Activated T-cell treated with anti-CD3 and anti-CD28 coated beads for 24 hours (primary cell): ENCODE measurements at places on chromosomes 3 and 15.

GRCh38 chr15:69784798-69785566 is 312.7 kb downstream of the TLE3 start:
- no peak for DNase-seq

GRCh38 chr3:56196700-56197099 is 271.6 kb downstream of the ERC2 start:
- DNase-seq: no peak

DNA sequence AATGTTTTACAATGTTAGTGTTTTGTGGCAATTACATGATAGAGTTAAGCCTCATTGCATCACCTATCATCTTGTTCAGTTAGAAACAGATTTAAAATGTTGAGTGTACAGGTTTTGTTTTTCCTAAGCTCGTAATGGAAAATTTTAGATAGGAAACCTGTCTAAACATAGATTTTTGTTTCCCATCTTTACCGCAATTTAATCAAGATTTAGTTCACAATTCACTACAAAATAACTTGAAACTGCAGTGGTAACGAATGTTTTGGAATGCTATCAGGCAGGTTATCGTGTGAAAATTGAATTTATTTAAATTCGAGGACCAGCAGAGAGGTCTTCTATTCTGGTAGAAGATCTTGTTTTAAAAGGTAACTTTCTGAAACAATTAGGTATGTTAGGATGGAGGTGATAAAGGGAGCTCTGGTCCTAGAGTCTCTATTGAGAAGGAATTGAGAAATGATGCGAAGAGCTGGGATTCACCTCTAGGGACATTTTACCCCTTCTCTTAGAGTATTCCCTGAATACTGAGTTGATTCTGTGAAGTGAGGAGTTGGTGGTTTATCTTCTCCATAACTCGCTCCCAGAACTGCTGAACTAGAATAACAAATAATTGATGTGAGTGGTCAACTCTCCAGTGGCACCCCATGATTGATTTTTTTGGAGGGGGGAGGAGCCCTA is 1.4 kb downstream of the DOCK3 start:
- no peak for DNase-seq

GRCh38 chr3:168968609-168969008 is 694.9 kb downstream of the MECOM start:
- no peak for DNase-seq

- peak; percentile 11 for DNase-seq
Measured at GRCh38 chr15:56244038-56244810, 545 bp upstream of the RFX7 start.

- peak; percentile 37 for DNase-seq
Measured at GRCh38 chr15:57591822-57592367, at the start of gene MYZAP. TSS of gene MYZAP (plus strand) at chr15:57591904. CDS start at chr15:57592035, 131 bp downstream.

DNA sequence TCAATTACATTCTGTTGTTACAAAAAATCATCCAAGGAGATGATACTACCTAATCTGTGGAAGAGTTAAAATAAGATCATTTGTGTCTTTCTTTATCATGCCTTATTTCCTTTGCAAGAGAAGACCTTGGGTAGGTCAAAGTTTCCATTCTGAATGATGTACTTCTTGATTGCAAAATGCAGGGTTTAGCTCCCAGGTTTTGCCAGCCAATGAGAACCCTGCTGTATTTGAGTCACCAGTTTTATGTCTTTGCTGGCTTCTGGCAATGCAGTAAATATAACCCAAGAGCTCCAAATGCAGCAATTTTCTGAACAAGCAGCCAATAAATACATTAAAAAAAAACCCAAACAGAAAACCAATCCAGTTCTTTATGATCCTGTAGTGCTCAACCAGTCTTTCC is 204.9 kb downstream of the CADPS start:
- DNase-seq: no peak

GRCh38 chr3:138686771-138687221 is 78.2 kb downstream of the FAIM start:
- no peak for DNase-seq
